ENCODE measurements at places on chromosomes 3 and 15. TPM values are rescaled to one million over a fixed set of nuclear protein-coding genes. Genes with fewer than 3 reads are reported as not detected.

DNA sequence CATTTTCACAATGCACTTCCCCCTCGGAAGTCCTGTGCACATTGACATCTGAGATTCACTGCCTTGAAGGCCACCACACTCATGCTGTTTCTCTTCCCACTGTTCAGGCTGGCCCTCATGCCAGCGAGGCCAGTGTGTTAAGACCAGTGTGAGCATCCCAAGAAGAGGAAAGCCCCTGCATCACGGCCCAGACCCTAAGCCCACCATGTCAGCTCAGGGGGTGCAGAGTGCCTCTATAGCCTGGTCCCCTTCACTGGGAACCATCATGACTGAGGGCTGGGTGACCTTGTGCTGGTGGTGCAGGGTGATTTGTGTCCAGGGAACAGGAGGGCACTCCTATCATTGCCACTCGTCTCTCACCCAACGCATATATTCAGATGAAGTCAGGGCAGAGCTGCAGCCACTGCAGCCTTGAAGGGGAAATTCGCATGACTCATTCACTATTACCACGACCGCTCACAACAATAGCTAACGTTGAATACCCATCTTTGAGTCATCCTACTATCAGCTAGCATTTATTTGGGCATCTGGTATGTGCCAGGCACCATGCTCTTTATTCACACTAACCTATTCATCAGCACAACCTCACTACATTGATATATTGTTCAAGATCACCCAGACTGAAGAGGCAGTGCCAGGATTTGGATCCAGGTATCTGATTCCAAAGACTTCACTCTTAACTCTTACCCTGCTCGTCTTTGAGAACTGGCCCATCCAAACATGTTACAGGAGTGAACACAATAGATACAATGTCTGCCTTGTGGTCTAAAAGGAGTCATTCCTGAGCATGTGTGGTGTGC is 58.8 kb upstream of the SLC6A11 start:
- peak; percentile 41 for DNase-seq

DNA sequence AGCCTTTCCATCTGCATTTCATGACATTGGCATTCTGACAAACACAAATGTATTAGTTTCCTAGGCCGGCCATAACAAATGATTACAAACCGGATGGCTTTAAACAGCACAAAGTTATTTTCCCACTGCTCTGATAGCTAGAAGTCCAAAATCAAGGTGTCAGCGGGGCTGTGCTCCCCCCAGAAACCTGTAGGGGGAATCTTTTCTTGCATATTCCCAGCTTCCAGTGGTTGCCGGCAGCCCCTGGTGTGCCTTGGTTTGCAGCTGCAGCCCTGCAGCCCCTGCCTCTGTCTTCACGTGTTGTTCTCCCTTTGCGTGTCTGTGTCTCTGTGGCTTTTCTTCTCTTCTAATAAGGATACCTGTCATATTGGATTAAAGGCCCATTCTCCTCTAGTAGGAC is 79.0 kb upstream of the CDV3 start:
- peak; percentile 15 for DNase-seq

GRCh38 chr15:25534293-25534692 is 95.5 kb upstream of the UBE3A start:
- DNase-seq, result no peak

GRCh38 chr3:30145281-30145680 is 461.1 kb upstream of the TGFBR2 start:
- no peak for DNase-seq

- DNase-seq, result peak; percentile 51
Observed at GRCh38 chr3:178966299-178967176, 105.1 kb downstream of the ZMAT3 start.

GRCh38 chr3:194976049-194976451 is 290.4 kb downstream of the FAM43A start:
- no peak for DNase-seq

GRCh38 chr3:60064210-60065178 is 1014.7 kb upstream of the CFAP20DC start:
- peak; percentile 4 for DNase-seq

DNA sequence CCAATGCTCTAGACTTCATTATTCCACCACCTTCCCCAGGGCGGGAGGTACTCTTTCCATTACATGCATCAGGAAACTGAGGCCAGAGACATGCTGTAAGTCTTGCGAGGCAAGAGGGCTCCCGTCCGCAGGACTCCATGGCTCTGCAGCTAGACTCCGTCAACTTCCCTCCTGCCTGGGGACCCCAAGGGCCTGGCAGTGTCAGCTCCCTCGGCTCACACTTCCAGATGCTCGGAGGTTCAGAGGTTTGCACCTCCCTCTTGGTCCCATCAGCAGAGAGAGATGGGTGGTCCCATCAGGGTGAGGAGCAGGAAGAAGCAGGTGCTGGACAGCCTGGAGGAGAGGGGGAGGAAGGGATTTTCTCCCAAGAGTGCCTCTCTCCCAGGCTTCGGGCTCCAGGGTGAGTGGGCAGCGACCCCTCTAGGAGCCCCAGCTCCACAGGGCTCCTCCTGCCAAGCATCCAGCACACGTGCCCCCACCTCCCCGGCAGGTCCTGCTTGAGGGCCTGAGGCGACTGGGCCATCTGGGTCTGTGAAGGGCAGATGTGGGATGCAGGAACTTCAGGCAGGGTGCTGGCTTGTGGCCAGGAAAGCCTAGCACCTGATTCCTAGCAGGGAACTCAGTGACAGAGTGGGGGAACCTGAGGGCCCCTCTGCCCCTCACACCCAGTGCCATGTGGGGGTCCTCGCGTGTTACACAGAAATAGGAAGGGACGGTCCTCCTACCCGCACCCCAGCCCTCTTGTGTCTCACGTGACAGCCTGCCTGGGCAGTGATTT is 9.3 kb downstream of the PAK6 start:
- DNase-seq, result no peak

DNA sequence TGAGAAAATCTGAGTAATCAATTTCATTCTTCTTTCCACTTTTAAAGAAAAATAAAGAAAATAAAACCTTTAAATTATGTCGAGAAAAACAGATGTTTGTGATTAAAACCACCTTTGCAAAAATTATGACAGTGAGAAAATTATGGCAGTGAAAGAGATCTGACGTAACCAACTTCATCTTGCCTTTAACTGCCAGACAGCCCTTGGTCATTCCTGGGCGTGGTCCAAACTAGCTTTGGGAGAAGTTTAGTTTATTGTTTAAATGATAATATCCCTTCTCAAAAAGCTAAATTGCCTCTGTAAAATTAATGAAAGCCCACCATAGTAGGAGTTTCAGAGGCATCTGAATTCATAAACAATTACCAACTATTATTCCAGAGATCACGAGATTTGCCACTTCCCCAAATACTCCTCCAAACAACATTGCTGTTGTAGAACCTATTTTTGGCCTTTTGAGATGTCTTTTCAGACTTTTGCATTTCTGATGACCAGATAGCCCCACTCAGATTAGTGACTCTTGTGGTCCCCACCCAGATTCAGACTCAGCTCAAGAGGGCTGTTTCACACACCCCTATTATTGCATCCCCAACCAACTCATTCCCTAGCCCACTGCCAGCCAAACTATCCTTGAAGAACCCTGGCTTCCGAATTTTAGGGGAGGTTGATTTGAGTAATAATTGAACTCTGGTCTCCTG is 664.4 kb upstream of the CBLB start:
- DNase-seq, result peak; percentile 73

- no peak for DNase-seq
Observed at GRCh38 chr3:141170678-141171295, 60.8 kb upstream of the PXYLP1 start.

GRCh38 chr3:178455226-178455625 is 81.0 kb upstream of the KCNMB2 start:
- peak; percentile 4 for DNase-seq

DNA sequence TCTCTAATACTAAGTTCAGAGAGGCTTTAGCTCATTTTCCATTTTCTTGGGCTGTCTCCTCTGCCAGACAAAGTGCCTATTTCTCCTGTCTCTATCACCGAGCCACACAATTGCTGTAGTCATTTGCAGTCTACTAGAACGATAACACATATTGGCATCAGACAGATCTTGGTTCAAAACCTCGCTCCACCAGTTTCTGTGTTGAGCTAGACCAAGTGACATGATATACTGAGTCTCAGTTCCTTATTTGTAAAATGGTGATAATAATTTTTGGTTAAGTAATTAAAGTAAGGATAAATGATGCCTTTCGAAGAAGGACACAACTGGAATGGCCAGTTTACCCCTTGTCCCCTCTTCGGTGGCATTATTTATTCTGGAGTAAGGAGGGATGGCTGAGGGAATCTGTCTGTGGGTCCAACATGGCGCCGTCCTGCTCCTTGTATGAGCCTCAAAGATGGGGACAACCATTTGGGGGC is 398 bp upstream of the RAB7A start:
- no peak for DNase-seq

GRCh38 chr15:60004009-60004845 is at the start of gene FOXB1:
FOXB1 (plus strand) TSS chr15:60004311; CDS start chr15:60004964, 653 bp downstream.
- no peak for DNase-seq

- DNase-seq, result no peak
Observed at GRCh38 chr15:41881920-41882688, 11.7 kb downstream of the SPTBN5 start.

DNA sequence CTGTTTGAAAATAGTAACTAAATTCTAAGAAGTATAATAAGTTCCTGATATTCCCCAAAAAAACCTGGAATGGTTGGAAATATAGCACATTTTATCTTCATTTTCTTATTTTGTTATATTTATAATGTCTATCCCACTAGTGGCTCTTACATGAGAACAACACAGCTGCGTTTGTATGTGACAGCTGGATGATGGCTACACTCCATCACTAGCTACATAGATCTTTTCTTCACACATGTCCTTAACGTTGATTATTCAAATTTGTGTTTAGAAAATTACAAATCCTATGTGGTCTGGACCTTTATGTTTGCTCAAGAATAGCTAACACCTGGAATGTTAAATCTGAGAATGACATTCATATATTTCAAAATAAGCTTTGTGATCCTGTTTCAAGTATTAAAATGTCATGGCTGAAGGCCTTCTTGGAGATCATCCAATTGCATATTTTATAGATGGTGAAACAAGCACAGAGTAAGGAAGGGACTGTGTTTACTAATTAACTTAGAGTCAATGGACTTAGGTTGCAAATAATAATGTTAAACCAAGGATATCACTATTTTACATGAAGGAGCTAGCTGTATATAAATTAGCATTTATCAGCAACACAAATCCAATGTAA is 60.8 kb downstream of the ATP13A5 start:
- no peak for DNase-seq

DNA sequence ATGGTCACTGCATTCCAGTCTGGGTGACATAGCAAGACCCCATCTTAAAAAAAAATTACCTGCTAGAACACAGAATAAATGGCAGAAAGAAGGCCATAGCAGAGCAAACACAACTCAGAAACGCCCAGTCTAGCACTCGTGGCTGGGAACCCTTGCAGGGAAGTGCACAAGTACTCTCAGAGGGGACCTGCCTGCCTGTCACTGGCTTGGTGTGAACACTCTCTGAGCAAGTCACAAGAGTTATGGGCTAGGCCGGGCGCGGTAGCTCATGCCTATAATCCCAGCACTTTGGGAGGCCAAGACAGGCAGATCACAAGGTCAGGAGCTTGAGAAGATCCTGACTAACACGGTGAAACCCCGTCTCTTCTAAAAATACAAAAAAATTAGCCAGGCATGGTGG is 17.2 kb downstream of the SFMBT1 start:
- DNase-seq, result no peak

DNA sequence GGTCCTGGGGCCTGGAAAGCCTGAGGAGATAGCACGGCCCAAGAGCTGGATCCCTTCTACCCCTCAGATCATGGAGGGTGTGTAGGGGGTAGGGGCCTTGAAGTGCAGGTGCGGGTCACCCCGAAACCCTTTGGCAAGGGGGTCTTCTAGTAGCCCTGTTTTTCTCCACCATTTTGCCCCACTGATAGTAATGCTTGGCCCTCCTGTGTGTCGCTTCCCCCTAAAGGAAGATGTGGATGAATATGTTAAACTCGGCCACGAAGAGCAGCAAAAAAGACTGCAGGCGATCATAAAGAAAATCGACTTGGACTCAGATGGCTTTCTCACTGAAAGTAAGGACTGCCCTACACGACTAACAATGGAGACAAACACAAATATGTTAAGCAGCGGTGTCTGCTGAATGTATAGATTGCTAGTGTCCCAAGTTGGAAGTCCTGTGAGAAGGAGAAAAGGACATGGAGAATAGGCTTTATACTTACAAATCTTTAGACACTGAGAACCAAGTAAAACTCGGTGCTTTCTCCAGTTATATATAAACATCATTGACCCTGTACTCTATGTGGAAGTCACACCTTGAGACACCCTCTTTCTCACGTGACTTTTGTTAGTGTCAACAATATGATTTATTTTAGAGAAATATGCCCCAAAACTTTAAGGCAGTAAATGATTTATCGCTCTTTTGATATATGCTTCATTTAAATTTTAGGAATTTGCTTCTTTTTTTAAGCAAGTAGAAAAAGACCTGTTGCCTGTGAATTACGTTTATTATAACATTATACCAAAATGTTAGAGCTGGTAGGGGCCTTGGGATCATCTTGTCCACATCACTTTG is 802 bp downstream of the RCN2 start:
- peak; percentile 15 for DNase-seq

DNA sequence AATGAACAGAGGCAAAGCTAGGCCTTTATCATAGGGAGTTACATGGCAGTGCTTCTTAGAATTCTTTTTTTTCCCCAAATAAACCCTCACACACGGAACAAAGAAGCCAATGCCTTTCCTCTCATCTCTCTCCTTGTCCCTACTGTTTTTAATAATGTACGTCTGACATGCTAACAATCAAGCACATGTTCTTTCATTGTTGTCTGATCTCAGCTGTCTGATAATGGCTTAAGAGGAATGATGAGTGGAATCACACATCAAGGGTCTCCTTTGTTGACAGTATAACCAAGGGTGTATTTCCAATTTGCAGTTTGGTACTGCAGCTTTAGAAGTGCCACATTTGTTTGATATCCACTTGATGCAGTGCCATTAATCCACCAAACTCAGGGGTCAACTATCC is 34.8 kb upstream of the EPHA3 start:
- no peak for DNase-seq

GRCh38 chr15:39808909-39809308 is 26.3 kb upstream of the FSIP1 start:
- no peak for DNase-seq

- no peak for DNase-seq
Observed at GRCh38 chr3:143596957-143597642, 251.2 kb downstream of the SLC9A9 start.

DNA sequence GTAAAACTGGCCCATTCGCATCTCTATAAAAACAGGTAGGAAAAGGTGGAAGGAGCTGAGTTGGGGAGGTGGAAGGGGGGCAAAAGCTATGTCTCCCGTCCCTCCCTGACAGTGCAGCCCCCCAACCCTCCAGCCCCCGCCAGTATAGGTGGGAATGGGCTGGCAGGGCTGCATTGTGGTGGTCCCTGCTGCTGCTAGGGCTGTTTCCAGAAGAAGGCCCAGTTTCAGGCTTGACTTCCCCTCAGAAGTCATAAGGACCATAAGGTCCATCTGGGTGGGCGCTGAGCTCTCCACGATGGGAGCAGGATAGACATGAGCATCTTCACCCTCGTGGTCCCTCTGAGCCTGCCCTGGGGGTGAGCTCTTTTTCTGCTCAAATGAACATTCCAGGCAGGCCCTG is 44.2 kb downstream of the APBA2 start:
- DNase-seq, result no peak

The SCAMP5 gene
- total RNA-seq, result 2.2 TPM

The ESYT3 gene
- 0.27 TPM for total RNA-seq

The PDCD7 gene
- 41.9 TPM for total RNA-seq

The IMPG2 gene
- 0.65 TPM for total RNA-seq

The FBN1 gene
- total RNA-seq, result 4,431 TPM

The CPN2 gene
- total RNA-seq, result not detected

The AMIGO3 gene
- total RNA-seq, result 0.27 TPM

The MKRN3 gene
- total RNA-seq, result 0.65 TPM

The KLHL40 gene
- total RNA-seq, result not detected

The RTP1 gene
- not detected for total RNA-seq

The SERPINI2 gene
- not detected for total RNA-seq

The WDR93 gene
- total RNA-seq, result 0.49 TPM

The ZBTB47 gene
- 22.3 TPM for total RNA-seq

Data from fibroblast of the aortic adventitia (primary cell).